ENCODE measurements at places on chromosomes 16 and 17.

- DNase-seq: no peak
Observed at GRCh38 chr16:68289621-68290329, 21.0 kb downstream of the SLC7A6OS start.

DNA sequence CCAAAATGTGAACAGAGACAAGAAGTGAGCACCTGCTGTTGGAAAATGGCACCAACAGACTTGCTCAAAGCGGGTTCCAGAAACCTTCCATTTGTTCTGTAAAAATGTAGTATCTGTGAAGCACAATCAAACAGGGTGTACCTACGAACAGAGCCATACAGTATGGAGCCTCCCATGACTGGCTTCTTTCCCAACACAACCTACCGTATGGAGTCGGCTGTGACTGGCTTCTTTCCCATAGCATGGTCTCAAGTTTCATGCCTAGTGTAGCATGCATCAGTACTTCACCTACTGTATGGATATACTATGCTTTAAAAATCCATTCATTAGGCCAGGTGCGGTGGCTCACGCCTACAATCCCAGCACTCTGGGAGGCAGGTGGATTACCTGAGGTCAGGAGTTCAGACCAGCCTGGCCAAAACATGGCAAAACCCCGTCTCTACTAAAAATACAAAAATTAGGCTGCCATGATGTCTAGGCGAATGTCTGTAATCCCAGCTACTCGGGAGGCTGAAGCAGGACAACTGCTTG lies 26.2 kb downstream of the YWHAE start:
- DNase-seq: no peak

DNA sequence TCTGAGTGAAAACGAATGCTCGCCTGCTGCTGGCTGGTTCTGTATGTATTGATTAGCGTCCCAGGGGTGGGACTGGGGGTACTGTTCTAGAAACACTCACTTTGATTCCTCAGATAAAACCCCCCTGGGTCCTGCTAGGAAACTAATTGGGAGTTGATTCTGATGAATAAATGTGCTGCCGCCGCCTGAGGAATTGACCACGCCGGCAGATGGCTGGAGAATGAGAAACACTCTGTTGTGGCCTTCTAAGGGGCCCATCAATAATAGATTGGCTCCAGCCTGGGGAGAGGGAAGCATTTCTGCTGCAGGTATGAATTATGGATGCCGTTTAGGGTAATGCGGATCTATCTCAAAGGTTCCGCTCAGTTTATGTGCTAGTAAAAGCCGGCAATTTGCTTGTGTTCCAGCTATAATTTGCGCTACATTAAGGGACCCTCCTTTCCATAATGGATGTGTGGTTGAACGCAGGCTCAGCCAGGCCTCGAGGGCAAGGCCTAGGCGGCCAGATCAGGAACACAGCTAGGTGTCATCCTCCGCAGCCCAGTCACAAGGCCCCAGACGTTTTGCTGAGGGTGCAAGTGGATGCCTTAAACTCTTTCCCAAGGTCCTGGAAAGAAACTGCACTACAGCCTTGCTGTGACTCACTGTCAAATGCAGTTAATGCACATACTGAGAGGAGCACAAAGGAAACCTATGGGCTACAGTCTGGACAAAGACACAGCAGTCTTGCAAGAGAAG lies 132.2 kb upstream of the HS3ST2 start:
- no peak for DNase-seq

DNA sequence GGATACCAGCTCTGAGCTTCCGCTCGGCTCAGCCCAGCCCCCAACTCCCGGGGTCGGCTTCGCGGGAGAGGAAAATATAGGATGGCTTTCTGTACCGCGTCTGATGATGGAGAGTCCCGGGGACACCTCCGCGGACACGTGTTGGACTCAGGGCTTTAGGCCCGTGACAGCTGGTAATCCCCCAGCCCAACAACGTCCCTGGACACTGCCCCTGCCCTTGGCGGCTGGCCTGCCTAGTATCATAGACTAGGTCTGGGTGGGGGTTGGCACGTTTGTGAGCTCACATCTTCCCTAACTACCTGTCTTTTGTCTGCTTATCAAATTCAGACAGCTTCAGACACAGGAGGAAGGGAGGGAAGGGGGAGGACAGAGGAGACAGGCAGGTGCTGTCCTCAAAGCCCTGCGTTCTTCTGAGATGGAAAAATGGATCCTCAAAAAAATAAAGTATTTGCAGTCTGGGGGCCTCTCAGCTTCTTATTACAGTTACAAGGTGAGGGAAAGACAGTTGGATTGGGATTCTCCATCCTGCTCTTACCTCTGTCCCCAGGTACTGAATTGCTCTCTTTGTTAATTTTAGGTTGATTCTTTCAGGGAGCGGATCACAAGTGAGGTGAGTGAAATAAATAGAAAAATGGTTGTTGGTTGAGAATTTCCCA lies 698 bp downstream of the PSME3 start:
- no peak for DNase-seq

DNA sequence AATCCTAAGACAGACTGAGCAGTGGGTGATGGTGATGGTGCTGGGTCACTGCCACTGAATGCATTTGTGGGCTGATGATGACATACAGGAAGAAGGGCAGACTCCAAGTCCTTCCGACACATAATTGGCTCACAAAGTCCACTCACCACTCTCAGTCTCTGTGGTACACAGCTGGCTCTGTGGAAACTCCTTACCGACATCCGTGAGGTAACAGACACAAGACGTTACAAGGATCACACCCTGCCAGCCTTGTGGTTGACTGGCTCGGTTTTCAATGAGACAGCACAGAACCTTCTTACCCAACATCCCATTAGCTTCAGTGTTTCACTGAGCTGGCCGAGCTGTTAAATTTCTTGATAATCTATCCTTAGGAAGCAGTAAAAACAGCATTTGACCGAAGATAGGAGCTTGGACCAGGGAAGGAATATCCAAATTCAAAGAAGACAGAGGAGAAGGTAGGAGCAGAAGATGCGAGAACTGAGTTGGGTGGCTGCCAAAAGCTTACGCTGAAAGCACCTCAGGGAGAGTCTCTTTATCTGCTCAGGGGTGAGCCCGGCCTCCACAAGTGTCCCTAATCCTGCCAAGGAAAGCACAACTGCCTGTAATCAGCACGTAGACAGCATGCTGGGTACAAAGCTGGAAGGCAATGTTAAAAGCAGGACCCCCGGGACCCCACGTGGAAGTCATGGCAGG lies 5.5 kb upstream of the MXRA7 start:
- DNase-seq: no peak

- DNase-seq: no peak
Observed at GRCh38 chr17:17774009-17774881, 62.5 kb downstream of the SREBF1 start.

GRCh38 chr16:85144026-85144915 lies 32.0 kb upstream of the CIBAR2 start:
- no peak for DNase-seq

GRCh38 chr17:68840073-68840472 lies 115.1 kb downstream of the ABCA8 start:
- DNase-seq: no peak

- DNase-seq: no peak
Observed at GRCh38 chr16:81307770-81308169, 7.0 kb upstream of the GAN start.

DNA sequence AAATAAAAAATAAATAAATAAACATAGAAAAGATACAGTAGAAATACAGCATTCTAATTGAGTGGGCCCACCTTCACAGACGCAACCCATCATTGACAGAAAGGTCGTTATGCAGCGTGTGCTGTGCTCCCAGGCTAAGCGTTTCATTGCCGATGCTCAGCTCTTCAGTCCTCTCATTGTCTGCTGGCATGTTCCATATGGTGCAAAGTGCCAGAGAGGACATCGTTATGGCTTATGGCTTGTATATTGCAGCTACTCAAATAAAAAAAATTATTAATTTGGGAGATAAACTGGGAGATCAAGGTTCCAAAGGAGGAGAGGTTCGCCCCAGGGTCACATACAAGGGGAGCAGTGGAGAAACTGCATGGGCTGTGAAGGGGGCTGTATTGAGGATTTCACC lies 11.3 kb upstream of the UBALD2 start:
- no peak for DNase-seq

- DNase-seq: no peak
Observed at GRCh38 chr17:5211458-5211857, 19.8 kb upstream of the ZNF594 start.

DNA sequence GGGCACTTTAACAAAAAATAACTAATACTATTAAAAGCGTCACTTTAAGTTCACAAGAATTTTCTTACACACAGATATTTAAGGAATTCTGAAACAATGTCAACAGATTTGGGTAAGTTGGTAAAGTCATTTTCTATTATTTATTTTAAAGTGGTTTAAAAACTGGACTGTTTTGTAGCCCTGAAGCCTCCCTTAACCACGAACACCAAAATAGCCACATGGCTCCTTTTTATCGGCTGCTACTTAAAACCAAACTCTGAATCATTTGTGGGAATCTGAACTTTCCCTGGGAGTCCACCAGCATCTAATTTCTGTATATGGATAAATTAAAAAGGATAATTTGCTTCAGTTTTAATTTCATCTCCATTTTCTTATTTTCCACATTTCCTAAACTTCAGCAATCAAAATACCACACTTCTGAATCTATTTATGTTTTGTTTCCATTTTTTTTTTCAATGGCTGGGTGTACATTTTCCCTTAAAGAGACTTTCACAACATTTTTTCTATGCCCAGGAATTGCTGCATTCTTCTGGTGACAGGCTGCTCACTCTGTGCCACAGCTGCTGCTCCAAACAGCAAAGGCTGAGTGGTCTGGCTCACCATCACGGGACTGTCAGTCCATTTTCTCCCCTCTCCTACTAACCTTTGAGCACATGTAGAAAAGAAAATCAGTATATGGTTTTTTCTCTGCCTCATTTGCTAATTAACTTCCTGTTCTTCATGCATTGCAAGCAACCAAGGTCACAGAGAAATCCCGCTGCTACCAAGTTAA lies 255.5 kb upstream of the KCNJ16 start:
- no peak for DNase-seq

DNA sequence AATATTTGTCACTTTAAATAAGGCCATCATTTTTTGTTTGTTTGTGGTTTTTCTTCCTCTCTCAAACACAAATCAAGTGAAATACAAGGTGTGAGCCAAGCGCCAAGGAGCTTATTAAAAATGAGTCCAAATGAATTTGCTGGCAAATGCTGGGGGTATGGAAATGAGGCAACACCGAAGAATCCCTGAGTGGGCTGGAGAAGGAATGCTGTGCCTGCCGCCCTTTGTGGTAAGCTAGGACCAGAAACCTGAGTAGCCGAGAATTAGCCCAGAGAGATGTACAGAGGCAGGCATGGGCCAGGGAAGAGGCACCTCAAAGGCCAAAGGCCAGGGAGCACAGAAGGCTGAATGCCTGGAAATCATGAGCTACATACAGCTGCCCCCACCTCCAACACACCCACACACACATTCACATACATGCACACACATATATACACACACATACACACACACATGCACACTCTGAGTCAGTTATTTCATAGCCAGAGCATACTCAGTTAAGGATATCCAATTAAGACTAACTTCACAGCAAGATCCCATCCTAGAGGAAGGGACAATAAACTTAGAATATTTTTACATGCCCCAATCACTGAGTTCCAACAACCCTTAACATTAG lies 266.1 kb upstream of the DYNLRB2 start:
- DNase-seq: no peak

DNA sequence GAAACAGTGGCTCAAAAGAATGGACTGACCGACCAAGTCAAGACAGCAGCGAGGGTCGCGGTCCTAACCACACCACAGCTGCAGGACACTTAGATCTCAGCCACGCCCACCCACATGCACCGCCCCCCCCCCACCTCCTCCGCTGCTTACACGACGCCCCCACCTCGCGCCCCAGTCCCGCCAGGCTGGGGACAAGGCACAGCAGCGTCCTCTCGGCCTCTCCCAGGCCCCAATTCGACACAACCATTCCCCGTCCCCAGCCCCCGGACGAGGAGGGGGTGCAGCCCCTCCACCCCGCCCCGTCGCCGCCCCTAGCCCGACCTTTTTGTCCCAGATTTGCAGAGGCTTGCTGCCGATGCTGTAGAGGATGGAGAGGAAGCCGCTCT lies 477 bp downstream of the CFAP20 start:
- DNase-seq: no peak

DNA sequence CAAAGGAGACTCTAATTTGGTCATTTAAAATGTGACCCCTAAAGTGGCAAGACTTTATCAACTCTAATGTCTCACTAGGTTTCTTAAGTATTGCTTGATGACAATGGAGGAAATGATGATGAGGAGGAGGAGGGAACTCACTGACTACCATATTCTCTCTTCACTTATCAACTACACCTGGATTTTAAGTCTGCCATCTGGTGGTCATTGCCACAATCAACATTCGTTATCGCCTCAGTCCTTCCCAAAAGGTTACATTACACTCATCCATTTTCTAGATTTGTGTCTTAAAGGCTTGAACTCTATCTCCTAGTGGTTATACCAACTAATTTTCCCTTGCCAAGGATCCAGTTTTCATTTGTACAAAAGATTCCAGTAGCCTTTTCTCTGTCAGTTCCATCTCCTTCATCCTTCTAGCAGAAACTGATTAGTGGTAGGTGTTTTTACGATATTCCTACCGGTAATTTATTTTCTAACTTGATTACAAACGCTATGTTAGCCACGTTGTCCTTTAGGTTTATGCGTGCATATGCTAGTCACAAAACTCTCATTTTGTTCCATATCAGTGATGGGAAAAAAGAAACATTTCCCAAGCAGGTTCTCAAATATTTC lies 114.6 kb upstream of the NOG start:
- DNase-seq: no peak

GRCh38 chr16:78177987-78178386 lies 78.5 kb downstream of the WWOX start:
- DNase-seq: no peak

- DNase-seq: no peak
Observed at GRCh38 chr17:69404399-69404798, 10.1 kb upstream of the MAP2K6 start.

DNA sequence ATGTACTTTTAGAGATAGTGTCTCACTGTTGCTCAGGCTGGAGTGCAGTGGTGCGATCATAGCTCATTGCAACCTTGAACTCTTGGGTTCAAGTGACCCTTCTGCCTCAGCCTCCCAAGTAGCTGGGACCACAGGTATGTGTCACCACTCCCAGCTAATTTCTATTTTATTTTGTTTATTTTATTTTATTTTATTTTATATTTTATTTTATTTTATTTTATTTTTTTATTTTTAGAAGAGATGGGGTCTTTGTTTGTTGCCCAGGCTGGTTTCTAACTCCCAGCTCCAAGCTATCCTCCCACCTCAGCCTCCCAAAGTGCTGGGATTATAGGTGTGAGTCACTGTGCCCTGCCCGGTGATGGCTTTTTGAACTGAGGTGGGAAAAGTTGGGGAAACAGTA lies 35.1 kb upstream of the HS3ST4 start:
- DNase-seq: no peak

GRCh38 chr16:84714028-84714427 lies 14.2 kb downstream of the USP10 start:
- no peak for DNase-seq

- no peak for DNase-seq
Observed at GRCh38 chr16:20799599-20799998, 6.7 kb downstream of the ERI2 start.

GRCh38 chr16:10107081-10107480 lies 75.1 kb downstream of the GRIN2A start:
- no peak for DNase-seq

- DNase-seq: no peak
Observed at GRCh38 chr16:29254676-29255495, 151.6 kb downstream of the NPIPB11 start.

- DNase-seq: no peak
Observed at GRCh38 chr17:19273731-19274130, 36.6 kb downstream of the EPN2 start.

- no peak for DNase-seq
Observed at GRCh38 chr16:62014319-62014923, 21.8 kb downstream of the CDH8 start.
